ENCODE measurements at places on chromosomes 6 and 20. TPM values are rescaled to one million over a fixed set of nuclear protein-coding genes. Genes with fewer than 3 reads are reported as not detected.
A peak's percentile ranks its signal among the peaks of the same experiment; 100 is the strongest.

- peaks cover 24% of the 10 kb centered on the region for H3K4me1 ChIP-seq
- H3K36me3 ChIP-seq = peaks cover 37% of the 10 kb centered on the region
- DNase-seq = no peak
- H3K4me3 ChIP-seq = peak overlapping the region; percentile 20
- no peak overlapping the region for H3K27ac ChIP-seq
Measured at GRCh38 chr6:25447570-25447929, 168.4 kb downstream of the CARMIL1 start.

- H3K27ac ChIP-seq = no peak overlapping the region
- no peak overlapping the region for H3K4me3 ChIP-seq
- DNase-seq = no peak
- H3K27me3 ChIP-seq = peaks cover 6% of the 10 kb centered on the region
Measured at GRCh38 chr6:133693565-133693964, 195.3 kb upstream of the TCF21 start.

DNA sequence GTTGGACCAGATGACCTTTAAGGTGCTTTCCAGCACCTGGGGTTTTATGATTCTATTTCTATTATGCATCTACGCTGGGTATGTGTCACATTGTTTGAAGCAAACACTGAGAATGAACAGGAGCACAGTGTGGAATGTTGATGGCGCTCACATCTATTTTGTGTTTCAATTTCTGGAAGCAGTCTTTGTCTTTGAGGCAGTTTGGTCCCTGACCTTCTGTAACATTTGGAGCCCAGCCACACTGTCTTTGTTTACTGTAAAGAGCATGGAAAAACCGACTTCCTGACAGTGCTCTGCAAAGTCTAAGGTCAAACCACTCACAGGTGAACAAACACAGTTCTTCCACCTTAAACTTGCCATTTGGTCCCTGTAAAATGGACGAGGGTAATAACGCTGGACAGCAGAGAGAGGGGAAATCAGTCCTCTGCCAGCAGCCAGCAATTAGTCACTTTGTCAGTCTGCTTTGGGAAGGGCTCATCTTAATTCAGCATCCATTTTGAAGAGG, 155.5 kb downstream of the PRL start:
- H3K27me3 ChIP-seq = peaks cover 4% of the 10 kb centered on the region
- DNase-seq = no peak
- no peaks in the 10 kb centered on the region for H3K36me3 ChIP-seq
- H3K4me3 ChIP-seq = no peak overlapping the region
- peaks cover 11% of the 10 kb centered on the region for H3K4me1 ChIP-seq
- H3K27ac ChIP-seq = no peak overlapping the region

Gene PLN
- total RNA-seq = not detected

Gene VGLL2
- not detected for total RNA-seq

All from naive thymus-derived CD8-positive, alpha-beta T cell (primary cell).